Glutamatergic neuron (in vitro differentiated cells): ENCODE measurements at places on chromosomes 5 and 9. TPM values are rescaled to one million over a fixed set of nuclear protein-coding genes. Genes with fewer than 3 reads are reported as not detected.

GRCh38 chr5:107337281-107337680 is 333.5 kb downstream of the EFNA5 start:
- no peak for DNase-seq

GRCh38 chr9:136372006-136372405 is 1.5 kb downstream of the CARD9 start:
- DNase-seq = no peak

WNT8A gene
- total RNA-seq = not detected

DNA sequence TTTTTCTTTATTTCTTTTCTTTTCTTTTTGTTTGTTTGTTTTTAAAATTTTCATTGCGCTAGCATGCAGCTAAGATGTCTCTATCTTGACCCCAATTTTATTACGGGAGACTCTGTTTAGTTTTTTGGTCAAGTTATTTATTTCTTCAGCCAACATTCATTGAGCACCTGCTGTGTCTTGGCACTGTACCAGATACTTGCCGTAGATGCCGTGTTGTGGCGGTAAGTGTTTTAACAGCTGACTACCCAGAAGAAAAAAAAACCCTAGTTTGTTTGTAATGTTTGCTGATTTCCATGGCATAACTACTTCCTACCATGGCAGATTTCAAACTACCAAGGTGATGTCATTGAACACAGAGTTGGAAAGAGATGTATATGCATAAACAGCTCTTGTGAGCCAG is 65.0 kb downstream of the UGCG start:
- no peak for DNase-seq

DNA sequence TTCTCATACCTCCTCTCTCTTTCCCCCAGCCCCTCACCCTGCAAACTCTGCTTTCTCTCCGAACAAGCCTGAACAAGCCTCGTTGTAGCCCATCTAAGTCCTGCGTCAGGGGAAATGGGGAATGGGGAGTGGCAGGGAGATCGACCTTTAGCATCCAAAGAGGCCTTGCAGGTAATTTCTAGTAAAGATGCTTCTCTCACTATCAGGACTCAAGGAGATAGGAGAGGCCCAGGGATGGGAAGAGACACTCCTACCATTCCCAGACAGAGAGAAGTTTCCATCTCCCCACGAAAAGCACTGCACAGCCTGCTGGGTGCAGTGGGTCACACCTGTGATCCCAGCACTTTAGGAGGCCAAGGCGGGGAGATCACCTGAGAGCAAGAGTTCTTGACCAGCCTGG is 44.4 kb upstream of the CTNNA1 start:
- DNase-seq = no peak

MPDZ gene
- 38.7 TPM for total RNA-seq

DNA sequence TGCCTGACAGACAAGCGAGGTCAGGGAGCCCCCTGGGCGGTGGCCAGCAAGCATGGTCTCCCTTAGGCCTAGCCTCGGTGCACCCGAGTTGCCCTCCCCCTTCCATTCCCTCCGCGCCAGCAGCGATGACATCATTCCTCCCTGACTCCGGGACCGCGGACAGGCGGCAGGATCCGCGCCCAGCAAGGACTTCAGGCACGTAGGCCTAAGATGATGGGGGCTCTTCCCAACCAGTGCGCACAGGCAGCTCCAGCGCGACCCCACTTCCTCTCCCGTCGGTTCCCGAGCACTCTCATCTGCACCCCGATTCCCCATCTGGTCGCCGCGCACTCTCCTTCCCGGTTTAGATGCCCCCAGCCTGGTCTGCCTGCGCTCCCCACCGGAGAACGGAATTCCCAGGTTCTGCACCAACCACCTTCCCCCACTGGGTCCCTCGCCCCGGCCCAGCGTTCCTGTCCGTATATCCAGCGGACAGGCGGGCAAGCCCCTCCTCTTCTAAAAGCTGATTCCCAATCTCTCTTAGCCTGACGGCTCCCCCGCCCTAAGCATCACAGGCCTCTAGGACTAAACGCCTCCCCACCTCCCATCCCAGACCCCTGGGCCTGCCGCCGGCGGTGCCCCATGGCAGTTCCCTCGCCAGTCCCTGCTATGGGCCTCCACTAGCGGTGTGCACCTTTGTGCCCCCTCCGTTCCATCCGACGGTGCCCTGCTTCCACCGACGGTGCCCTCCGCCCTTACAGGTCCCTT is 931 bp downstream of the FAM219A start:
- peak; percentile 84 for DNase-seq

DNA sequence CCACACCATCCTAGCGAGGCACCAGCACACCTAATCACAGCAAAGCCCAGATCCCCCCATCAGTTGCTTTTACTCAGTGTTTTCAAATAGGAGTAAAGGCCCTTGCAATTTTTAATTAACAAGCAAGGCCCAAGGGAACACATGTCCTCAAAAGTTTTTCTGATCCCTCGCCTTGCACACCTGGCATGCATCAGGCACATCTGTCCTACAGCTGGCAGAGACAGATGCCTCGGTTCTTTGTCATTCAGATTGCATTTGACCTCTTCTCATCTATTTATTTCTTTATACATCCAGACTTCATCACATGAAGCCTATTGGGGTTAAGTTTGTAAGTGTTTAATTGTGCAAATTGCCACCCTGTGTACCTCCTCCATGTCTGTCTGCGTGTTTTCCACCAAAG is 241.4 kb downstream of the MARCHF11 start:
- no peak for DNase-seq

TEX53 gene
- not detected for total RNA-seq

DNA sequence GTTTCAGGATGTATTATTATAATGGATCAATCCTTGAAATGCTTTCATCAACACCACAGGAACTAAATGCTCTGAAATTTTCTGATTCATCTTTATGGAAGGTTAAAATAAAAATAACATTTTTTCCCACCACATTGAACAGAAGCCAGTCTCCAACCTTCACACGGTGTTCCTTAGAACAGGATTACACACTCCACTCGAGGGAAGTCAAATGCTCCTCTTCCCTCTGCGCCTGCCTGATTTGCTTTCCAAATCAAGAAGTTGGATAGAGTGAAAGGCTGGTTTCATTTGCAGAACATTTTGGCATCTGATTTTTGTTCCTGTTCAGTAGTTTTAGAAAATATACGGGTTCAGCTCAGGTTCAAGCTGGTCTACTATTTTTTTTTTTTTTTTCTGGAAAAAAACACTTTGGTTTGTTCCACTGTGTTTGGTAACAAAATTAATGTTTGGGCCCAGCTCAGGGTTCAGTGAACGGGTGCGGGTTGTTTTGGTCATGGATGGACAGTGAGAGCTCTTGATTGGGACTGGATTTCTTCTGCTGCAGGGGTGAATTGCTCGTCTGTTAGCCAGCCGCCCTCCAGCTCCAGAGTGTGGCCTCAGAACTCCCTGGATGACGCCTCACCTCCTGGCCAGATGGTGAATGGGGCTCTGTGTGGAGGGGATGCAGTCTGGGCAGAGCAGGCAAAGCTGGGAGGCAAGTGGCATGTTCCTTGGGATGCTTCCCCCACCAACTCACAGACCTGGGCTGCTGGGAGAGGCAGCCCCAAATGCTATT is 82.4 kb upstream of the STC2 start:
- no peak for DNase-seq

ANKDD1B gene
- total RNA-seq = 2.3 TPM

- DNase-seq = no peak
Observed at GRCh38 chr9:125280945-125281344, 19.3 kb downstream of the GAPVD1 start.

- DNase-seq = no peak
Observed at GRCh38 chr5:73232266-73233041, 59.5 kb downstream of the TMEM174 start.

DNA sequence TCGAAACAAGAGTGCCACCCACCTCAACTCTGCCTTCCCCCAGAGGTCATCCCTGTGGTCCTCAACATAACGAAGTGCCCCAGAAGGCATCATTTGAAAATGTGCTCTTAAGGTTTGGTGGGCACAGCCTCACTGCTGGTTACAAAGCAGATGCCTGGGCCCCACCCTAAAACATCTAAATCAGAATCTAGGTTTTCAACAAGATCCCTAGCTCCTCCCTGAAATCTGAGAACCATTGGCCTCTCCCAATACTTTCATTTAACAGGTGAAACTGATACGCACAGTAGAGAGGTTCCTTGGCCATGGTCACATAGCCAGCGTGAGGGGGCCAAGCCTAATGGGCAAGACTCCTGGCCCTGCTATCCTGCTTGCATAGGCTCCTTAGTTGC is 376.2 kb upstream of the CLINT1 start:
- DNase-seq = no peak

DNA sequence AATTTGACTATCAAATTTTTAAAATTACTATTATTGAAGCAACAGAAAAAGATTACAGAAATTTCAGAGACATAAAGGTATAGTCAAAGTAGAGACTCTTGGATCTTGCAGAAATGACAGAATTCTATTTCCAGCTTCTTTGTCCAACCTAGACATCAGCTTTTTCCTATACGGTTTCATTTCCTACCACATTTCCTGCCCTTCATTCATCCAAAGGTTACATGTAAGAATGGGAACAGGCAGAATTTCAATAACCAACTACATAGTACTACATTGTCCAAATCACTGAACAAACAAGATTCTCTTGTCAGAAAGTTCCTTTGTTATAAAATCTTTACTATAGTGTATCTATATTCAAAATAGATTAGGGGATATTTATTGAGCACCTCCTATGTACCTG is 124.9 kb downstream of the FANCC start:
- no peak for DNase-seq
